ENCODE measurements at places on chromosomes 1 and 21.

DNA sequence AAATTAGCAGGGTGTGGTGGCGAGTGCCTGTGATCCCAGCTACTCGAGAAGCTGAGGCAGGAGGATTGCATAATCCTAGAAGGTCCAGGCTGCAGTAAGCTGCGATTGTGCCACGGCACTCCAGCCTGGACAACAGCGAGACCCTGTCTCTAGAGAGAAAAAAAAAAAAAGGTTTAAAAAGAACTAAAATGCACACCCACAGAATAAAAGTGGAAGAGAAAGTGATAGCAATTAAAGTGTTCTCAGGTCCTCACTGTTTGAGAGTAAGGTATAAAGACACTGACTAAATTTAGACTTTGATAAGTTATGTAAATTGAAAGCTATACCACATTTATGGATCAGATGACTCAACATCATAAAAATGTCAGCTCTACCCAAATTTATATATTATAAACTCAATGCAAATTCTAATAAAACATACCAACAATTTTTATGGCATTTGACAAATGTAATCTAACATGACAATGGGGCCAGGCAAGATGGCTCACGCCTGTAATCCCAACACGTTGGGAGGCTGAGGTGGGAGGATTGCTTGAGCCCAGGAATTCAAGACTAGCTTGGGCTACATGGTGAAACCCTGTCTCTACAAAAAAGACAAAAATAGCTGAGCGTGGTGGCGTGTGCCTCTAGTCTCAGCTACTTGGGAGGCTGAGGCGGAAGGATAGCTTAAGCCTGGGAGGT, 11.8 kb downstream of the ZBTB17 start:
- no peak for DNase-seq

DNA sequence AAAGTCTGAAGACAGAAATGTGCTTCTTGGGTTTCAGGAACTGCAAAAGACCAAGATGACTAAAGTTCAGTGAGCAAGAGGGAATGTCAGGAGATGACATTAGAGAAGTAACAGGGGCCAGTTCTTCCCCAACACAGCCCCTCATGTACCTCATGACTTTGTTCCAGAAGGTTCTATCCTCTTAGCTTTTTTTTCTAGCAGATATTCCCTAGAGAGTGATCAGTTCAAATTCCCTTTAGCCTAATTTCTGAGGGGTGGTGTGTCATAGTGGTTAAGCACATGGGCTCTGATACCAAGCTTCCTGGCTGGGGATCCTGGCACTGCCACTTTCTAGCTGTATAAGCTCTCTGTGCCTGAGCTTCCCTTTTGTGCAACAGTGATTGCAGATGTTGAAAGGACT, 108.0 kb downstream of the LBR start:
- no peak for DNase-seq

- DNase-seq: no peak
Measured at GRCh38 chr1:43861337-43861736, 72.3 kb upstream of the ARTN start.

GRCh38 chr1:159274631-159275030, 27.5 kb upstream of the FCER1A start:
- DNase-seq: no peak

DNA sequence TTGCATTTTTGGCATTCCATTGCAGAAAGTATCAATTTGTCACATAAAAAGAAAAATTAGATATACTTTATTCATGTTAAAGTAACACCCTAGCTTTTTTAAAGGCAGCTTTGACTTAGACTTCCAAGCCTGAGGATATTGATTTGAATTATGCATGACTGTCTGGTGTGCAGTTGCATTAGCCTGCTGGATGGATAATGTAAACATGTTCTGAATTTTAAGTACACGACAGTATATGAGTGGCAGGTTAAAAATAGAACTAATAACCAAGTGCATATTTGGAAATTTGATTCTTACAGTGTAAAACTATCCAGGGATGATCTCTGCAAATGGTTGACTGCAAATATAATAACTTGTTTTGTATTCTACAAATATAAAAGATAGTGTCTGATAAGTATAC, 124.0 kb downstream of the SYT14 start:
- no peak for DNase-seq

GRCh38 chr1:197424380-197424779, 156.3 kb downstream of the CRB1 start:
- DNase-seq: no peak
